ENCODE measurements at places on chromosomes 6 and 20.

DNA sequence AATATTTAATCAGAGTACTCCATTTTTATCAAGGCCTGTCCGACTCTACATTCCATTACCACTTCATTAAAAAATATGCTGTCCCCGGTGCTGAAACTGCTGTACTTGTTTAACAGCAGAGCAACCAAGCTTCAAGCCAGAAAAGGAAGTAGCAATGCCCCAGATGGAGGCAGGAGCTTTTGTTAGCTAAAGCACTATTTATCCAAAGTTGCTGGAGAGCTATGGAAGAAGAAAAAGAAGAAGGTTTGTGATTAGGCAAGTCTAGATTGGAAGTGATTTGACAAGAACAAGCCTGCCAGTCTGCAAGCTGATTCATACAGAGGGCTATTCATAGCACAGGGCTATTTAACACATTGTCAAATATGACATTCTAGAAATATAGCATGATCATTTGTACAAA, 160.9 kb upstream of the SPTLC3 start:
- DNase-seq: peak; percentile 21

GRCh38 chr6:43278524-43279078, 19.5 kb upstream of the SLC22A7 start:
- no peak for DNase-seq

DNA sequence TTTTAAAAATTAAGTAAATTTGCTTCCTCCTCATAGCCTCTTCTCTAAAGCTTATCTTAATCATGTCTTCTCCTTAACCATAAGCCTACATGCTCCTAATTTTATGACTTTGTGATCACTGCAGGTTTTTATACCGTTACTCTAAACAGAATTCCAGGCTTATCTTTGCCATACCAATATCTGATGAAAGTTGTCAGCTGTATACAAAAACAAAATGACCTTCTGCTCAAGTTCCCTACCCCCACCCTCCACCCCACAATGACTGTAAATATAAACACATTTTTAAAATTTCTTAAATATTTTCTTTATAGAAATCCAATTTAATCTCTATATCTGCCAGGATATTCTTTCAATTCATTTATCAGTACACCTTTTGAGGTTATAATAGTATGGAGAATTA, 60.5 kb upstream of the SGK1 start:
- no peak for DNase-seq

DNA sequence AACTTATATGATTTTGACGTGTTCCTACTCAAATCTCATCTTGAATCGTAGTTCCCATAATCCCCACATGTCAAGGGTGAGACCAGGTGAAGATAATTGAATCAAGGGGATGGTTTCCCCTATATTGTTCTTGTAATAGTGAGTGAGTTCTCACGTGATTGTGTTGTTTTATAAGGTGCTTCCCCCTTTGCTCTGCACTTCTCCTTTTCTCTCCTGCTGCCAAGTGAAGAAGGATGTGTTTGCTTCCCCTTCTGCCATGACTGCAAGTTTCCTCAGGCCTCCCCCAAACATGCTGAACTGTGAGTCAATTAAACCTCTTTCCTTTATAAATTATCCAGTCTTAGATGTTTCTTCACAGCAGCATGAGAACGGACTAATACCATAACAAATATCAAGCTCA, 83.2 kb downstream of the MANEA start:
- DNase-seq: no peak

GRCh38 chr6:52517502-52518278, 59.2 kb downstream of the TRAM2 start:
- DNase-seq: peak; percentile 49

DNA sequence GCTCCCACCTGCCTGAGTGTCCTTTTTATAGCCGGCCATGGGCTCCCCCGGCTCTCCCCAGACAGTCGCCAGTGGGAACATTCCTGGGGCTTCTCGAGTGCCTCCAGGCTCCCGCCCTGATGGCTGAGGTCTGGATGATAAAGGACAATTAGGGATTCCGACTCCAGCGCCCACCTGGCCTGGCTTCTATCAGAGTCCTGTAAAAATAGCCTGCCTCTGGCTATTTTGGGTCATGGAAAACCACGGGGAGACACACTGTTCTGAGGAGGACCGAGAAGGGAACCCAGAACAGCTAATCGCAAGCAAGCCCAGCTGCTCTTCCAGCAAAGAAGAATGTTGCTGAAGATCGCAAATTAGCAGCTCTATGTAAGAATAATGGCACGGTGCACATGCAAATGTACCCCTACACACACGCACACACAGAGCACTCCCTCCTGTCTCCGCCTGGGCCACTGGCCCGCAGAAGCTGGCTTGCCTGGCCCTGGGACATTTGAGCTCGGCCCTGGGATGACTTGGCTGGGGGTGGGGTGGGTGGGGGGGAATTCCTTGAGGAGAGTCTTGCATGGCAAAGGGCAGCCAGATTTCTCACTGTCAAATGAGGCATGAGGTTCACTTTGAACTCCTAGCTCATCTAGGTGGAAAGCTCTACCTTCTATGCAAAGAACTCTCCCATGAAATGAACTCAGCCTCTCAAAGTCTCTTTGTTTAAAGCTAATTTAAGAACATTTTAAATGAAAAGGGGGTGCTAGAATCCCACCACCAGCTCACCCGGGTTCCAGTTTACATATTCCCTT, 55.3 kb downstream of the CTCFL start:
- DNase-seq: peak; percentile 22

DNA sequence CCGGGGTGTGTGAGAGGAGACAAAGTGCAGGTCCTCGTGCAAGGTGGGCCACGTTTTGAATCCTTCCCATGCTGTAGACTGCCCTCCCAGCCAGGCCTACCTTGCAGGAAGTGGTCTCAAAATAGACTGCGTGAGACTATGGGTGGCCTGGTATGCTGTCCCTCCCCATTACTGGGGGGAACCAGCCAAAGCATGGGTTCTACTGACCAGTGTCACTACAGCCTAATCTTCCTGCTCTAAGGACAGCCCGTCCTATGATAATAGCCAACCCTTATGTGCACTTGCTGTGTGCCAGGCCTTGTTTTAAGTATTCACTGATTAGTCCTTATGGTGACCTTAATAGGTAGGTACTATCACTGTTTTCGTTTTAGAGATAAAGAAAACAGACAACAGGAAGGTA, 38.0 kb downstream of the FOXP4 start:
- no peak for DNase-seq

DNA sequence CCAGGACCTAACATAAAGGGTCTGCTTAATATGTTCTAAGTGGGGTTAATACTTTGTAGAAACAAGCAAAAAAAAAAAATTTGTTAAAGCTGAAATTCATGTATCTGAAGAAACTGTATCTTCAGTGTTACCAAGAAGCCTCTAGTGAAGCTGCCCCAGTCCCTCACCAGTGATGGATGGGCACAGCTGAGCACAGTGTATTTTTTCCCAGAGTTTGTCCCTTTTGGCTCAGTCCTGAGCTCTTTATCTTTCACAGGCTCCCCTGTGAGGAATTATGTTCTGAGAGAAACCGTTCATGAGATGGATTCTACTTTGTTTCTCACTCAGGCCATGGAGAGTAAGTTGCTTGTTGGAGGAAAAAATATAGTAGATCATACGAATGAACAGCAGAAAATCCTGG, 38.4 kb downstream of the KIF3B start:
- DNase-seq: no peak

DNA sequence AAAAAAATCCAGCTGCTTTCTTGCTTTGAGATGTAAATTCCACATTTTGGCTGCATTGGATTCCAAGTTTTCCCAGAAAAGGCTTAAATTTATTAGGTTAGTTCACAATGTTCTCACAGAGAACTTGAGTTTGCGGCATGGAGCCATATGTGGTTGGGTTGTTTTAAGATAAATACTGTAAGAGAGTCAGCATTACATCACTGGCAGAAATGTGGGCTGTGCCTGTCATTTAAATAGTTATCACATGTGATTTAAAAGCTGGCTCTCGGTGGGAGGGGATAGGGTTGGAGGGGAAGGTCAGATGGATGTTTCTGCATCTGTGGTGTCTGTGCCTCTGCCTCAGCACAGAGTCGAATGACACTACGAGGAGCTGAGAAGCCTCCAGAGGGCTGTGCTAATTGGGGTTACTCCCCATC, 73.8 kb upstream of the SCP2D1 start:
- DNase-seq: peak; percentile 48

DNA sequence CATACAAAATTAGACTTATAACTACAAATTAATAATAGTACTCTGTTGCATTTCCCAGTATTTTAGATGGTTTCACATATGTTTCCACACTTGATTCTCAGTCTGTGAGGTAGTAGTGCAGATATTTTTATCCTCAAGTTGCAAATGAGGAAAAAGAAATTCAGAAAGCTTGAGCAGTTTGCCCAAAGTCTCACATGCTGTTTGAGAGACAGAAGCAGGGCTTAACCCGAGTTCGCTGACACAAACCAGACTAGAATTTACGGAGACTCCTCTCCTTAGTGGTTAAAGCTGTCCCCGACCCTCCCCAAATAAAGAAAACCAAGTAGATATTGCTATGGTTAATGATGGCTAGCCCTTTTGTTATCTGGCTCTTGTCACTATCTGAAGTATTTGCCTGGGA, 126.2 kb downstream of the TIAM2 start:
- DNase-seq: no peak

Data from neural progenitor cell (in vitro differentiated cells).